Glutamatergic neuron (in vitro differentiated cells): ENCODE measurements at places on chromosomes 16 and 17.

- no peak for DNase-seq
Measured at GRCh38 chr17:52965856-52966255, 807.3 kb upstream of the CA10 start.

DNA sequence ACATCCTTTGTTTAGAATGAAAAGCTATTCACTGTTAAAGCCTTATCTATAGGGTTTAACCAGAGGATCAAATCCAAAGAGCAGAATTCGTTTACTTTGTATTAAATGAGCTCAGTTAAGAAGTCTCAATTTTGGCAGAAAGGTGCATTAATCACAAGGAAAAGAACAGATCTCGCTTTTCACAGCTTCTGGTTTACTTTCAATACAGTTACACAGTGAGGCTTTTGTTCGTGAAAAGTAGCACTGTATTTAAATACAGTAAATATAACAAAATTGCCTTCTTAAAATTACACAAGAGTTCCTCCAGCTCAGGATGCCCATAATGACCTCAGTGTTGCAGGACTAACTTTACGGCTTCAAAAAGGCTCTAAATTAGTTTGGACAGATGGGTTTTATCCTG lies 669.1 kb upstream of the SALL1 start:
- no peak for DNase-seq

DNA sequence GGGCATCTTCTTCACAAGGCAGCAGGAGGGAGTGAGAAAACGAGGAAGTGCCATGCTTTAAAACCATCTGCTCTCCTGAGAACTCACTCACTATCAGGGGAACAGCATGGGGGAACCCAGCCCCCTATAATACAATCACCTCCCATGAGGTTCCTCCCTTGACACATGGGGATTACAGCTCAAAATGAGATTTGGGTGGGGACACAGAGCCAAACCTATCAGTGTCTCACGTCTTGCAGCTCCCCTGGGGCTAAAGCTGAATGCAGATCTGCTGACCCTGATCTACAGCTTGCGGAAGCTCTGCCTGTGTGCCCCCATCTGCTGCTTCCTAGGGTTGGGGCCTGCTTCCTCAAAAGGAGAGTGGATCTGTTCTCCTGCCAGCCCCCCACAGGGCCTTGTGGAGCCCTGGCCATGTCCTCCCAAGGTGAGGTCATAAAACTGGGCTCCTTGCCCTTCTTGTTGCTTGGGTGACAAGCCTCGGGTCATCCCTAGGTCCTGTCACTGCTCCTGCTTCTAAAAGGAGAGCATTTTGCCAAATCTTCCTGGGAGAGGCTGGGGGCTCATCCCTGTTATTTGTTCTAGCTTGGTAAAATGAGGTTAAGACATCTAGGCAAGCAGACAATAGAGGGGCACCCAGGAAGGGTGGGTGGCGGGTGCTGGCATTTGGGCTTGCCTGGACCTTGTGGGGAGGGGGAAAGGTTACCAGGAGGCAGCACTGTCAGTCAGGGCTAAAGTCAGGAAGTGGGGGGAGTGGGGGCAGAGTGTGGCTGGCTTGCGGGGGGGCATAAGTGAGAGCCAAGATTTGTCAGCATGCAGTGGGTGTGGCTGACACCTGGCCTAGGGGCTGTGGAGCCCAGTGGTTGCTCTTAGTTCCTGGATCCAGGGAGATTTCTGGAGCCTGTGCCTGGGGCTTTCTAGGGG lies 16.0 kb downstream of the KRT33A start:
- no peak for DNase-seq

GRCh38 chr17:13941781-13942180 lies 127.5 kb upstream of the COX10 start:
- DNase-seq: no peak

- no peak for DNase-seq
Measured at GRCh38 chr17:71412803-71413202, 708.0 kb upstream of the SOX9 start.

DNA sequence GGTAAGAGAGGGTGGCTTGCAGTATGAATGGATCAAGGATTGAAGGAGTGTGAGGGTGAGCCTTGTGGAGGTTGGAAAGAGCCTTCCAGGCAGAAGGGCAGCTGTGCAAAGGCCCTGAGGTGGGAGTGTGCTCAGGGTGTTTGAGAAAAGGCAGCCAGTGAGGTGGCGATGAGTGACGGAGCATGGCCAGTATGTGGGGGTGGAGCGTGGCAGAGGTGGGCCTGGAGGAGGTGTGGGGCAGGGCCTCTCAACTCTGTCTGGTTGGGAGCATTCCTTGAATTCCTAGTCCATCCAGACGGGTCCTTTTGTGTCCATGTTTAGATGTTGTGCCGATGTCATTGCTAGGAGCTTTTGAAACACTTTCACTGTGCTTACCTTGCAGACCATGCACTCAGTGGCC lies 51.3 kb downstream of the EPN2 start:
- DNase-seq: no peak

DNA sequence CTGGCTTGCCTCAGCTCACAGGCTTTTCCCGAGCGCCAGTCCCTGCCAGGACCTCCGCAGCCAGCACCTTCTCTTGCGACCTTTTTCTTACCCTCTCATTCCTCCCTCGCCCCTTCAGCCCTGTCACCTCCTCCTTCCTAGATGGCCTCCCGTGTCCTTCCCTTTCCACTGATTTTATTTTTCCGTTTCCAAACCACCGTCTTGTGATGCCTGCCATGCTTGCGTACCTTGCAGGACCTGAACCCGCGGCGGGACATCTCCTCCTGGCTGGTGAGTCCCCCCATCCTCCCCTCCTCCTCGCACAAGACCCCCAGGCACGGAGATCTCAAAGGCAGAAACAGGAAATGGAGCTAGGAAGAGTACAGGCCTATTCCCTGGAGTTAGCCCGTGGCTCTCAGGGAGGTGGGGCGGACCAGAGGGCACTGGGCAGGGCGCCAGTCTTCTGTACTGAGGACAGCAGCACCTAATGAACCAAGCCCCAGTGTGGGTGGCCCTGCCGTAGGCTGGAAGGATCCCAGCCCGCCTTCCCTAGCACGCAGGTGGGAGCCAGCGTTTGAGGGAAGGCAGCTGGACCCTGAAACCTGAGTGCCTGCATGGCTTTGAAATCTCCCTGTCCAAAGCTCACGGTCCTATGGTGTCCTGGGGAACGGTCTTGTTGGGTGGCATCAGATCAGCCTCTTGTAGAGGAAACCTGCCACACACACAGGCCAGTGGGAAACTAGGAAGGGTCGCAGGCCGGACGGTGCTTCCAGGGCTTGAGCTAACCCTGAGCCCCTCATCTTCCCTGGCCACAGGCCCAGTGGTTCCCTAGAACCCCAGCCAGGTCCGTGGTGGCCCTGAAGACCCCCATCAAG lies 612 bp downstream of the CISD3 start:
- DNase-seq: peak; percentile 33

- DNase-seq: no peak
Measured at GRCh38 chr17:37772982-37773381, 28.1 kb upstream of the HNF1B start.

- no peak for DNase-seq
Measured at GRCh38 chr17:45170931-45171337, 9.3 kb downstream of the HEXIM2 start.

DNA sequence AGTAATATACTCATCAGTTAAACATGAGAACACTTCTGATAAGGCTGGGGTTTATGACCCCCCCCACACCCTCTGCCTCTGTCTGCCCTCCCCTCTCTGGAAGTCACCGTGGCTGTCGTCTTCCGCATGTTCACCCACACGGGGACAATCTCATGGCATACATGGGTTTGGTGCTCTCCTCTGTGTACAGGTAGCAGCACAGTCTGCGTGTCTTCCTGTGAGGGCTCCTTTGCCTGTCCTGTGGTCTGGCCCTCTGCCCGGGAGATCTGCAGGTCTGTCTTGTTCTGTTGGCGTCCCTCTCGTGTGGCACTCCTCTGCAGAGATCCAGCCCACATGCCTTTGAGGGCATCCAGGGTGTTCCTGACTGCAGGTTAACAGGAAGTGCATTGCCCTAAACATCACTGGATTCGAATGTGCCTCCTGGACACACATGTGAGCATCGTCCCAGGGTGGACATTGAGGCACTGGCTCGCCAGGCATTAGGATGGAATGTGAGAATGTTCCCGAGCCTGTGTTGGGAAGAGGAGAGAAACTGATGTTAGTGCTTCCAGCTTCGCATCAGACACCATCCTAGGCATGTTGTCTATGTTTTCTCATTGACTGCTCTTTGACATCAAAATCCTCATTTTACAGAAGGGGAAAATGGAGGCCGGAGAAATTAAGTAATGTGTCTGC lies 54.5 kb downstream of the NKD1 start:
- no peak for DNase-seq

- DNase-seq: no peak
Measured at GRCh38 chr17:45907750-45908395, 13.5 kb downstream of the MAPT start.

DNA sequence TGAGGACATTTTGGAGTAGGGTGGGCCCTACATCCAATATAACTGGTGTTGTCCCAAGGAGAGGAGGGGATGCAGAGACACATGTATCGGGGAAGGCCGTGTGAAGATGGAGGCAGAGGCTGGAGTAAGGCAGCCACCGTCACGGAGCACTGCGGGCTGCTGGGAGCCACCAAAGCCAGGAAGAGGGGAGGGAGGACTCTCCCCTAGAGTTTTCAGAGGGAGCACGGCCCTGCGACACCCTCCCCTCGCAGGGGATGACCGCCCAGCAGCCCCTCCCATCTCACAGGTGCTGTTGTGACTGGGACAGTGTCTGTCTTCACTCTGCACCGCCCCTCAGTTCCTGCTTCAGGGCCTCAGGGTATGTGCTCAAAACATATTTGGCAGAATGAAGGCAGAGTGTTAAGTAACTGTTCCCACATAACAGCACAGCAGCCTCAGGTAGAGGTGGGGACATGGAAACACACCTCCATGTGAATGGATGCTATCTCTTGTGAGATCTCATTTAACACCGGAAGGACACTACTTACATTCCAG lies 82.2 kb downstream of the RBFOX3 start:
- peak; percentile 3 for DNase-seq

GRCh38 chr16:58501242-58502131 lies 1.5 kb downstream of the NDRG4 start:
- DNase-seq: peak; percentile 91

DNA sequence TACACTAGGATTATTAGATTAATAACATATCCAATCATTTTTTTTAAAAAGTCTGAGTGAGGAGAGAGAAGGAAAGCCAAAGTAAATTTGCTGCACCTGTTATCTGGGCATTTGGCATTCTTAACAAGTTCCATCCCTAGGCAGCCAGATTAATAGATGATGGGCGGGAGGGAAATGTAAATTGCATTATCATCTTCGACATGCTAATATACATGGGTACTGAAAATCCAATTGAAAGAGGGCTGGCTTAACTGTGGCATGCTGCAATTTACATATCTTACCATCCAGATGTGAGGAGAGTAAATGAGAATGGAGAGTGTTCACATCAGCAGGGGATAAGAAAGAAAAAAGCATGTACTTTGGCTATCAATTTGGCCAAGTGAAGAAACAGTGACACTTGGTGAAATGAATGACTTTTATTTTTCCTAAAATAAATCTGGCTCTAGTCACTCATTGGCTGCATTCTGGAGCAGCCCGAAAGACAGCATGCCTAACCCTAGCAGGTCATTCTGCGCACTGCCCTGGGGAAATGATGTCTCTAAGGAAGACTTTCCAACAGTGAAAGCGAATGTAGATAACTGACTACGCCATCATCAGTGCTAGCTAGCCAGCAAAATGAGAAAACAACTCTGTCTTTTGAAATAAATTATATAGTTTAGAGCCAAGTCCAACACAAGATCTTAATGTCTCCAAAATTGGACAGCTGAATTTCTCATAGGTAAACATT lies 57.9 kb downstream of the HYDIN start:
- no peak for DNase-seq

GRCh38 chr17:59073972-59074371 lies 32.7 kb downstream of the TRIM37 start:
- no peak for DNase-seq

DNA sequence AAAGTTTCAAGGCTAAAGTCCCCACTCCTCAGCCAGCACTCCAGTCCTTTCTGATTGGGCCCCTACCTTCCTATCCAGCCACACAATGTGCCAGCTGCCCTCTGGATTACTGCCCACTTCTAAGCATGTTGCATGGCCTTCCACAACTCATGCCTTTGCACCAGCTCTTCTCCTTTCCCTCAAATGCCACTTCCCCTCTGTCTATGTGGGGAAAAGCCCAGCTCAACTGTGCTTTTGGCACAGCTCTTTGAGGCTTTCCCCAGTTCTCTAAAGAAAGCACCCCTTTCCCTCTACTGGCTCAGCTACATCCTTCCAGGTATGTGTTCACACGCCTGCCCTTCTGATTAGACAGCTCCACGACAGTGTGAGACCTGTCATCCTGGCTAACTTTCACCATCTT lies 18.5 kb downstream of the GTF3C1 start:
- no peak for DNase-seq

DNA sequence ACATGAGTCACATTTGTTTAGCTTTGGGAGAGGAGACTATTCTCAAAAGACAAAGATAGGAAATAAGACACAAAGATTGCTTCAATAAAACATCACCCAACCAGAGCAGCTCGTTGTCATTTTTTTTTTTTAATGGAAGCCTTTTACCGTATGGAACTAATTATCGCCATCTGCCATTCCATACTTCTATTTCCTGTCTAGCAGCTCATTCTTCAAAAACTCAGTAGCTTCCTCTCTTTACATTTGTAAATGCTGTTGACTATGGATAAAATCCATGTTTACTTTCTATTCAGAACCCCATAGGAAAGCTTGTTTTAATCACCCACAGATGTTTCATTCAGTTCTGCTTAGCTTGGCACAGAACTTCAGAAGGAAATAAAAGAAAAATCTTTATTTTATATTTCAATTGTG lies 110.0 kb upstream of the PSMD7 start:
- no peak for DNase-seq

GRCh38 chr16:89312598-89313299 lies 95.2 kb downstream of the ZNF778 start:
- no peak for DNase-seq

- DNase-seq: peak; percentile 96
Measured at GRCh38 chr16:85799497-85800320, at the start of the genes COX4I1 and EMC8. COX4I1 (plus strand) TSS chr16:85799695; CDS start chr16:85801206, 1,511 bp downstream. EMC8 (minus strand) TSS chr16:85799544; CDS start chr16:85799295, 249 bp downstream.

- no peak for DNase-seq
Measured at GRCh38 chr16:57562669-57563486, 20.4 kb downstream of the ADGRG5 start.

DNA sequence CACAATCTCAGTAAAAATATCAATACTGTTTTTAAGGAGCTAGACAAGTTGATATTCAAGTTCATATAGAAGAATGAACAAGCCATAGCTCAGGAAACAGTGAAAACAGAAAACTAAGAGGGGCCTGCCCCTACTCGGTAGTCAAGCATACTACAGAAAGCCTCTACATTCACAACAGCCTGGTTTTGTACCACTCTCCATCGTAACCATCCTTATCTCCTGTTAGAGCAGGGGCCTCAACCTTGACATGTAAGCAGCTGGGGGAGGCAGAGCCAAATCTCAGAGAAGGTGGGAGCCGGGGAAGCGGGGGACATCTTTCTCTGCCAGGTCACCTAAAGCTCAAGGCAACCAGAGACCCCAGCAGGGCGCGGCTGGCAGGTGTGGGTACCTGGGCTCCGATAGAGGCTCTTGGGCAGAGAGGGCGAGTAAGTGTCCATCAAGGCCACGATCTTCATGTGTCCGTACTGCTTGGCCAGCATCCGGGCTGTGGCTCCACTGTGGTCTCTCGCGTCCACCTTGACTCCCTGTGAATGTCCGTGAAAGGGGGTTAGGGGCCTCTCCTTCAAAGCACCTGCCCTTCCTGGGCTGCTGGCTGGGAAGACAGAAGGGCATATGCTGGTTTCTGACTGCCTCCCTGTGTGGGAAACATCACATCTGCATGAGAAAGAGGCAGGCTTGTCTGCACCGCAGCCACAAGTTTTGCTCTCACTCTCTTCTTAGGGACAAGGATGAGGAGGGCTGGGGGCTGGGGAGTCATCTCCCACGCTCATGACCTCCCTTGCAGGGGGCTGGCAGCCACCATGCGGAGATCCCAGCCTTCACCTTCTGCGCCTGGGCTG lies 20.2 kb downstream of the ANKS3 start:
- no peak for DNase-seq
